ENCODE measurements at places on chromosomes 2 and 18.
A peak's percentile ranks its signal among the peaks of the same experiment; 100 is the strongest.

DNA sequence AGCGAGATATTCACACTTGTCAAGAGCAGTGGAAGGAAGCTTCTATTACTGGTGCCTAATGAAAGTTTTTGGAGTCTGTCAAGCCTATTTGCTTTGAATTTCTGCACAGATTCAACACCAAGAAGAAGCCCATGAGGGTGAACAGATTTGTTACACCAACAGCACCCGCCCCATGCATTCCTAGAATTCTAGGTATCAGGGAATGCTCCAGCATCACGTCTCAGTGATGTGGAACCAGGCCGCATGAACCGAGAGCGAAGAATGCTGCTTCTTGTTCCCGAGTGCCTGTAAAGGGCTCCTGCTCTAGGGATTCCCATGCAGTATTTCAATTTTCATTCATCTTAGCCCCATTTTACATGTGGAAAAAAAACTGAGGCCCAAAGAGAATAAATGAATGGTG lies 69.7 kb downstream of the KCNF1 start:
- no peak for DNase-seq

GRCh38 chr2:215900203-215900611 lies 113.1 kb downstream of the MREG start:
- DNase-seq: no peak

- DNase-seq: no peak
These were observed 1.2 kb downstream of the RPL31 start for GRCh38 chr2:101003278-101003775.

GRCh38 chr2:144310889-144311608 lies 208.9 kb downstream of the ZEB2 start:
- DNase-seq: no peak

- DNase-seq: no peak
These were observed 53.7 kb downstream of the ADD2 start for GRCh38 chr2:70714141-70714905.

- DNase-seq: no peak
These were observed 38.4 kb downstream of the NPPC start for GRCh38 chr2:231887756-231888155.

- DNase-seq: no peak
These were observed 36.7 kb downstream of the RALB start for GRCh38 chr2:120289221-120289906.

DNA sequence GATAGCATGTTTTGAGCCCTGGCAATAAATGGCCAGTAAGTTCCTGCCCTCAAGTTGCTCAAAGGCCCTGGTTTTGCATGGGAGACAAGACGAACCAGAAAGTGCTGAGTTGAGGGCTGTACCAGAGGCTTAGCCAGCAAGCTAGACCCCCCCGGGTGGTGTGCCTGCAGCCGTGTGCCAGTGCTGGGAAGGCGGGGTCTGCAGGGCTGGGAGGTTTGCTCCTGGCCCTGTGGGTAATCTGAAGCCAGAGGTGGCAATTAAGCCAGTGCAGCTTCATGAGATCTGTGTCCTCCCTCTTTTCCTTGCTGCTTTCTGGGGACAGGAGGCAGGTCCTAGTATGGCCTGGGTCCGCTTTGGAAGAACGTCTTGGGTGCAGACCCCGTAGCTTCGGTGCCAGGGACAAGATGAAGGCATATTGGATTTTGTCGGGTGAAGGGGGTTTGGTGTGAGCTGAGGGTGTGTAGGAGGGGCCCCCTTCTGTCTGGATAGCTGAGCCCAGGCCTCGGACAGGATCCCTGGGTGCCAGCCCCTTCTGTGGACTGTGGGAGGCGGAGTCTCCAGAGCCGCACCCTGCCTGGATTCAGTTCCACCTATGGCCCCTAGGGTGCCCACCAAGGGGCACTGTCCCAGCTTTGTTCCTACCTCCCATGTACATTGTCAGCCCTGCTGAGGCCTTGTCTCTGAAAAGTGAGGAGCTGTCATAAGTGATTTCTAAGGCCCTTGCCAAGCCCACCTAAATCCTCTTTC lies 15.6 kb downstream of the ATOH8 start:
- DNase-seq: no peak

GRCh38 chr2:40281021-40281940 lies 170.6 kb downstream of the SLC8A1 start:
- DNase-seq: no peak

- no peak for DNase-seq
These were observed 112.1 kb downstream of the LTBP1 start for GRCh38 chr2:33058716-33059470.

- DNase-seq: peak; percentile 61
These were observed 111.3 kb downstream of the ESCO1 start for GRCh38 chr18:21489119-21489750.

DNA sequence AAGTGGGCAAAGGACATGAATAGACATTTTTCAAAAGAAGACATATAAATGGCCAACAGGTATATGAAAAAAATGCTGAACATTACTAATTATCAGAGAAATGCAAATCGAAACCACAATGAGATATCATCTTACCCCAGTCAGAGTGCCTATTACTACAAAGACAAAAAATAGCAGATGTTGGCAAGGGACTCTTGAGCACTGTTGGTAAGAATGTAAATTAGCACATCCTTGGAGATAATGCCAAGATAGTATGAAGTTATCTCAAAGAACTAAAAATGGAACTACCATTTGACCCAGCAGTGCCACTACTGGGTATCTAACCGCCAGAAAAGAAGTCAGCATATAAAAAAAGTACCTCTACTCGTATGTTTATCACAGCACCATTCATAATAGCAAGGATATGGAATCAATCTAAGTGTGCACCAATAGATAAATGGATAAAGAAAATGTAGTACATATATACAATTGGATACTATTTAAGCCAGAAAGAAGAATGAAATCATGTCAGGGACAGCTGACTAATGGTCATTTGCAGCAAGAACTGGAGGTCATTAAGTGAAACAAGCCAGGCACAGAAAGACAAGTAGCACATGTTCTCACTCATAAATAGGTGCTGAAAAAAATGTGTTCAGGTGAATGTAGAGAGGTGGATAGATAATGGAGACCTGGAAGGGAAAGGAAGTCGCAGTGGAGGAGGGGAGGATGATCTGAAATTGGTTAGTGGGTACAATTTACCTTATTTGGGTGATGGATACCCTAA lies 141.7 kb upstream of the B3GNT2 start:
- DNase-seq: no peak

DNA sequence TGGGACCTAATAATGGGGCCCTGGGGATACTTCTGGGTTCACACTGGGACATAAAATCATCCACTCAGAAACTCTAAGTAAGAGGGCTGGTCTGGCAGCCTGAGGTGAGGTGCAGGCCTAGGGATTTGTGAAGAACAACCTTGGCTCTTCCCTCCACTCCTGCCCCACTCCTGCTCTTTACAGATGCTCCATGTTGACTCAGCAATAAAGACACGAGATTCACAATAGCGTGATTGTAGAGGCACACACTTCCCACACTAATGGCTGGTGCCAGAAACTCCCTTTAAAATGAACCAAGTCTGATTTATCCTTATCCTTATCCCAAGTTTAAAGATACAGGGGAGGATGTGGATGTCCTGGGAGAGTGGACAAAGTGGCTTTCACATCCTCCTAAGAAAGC lies 228.2 kb downstream of the ACTR3 start:
- no peak for DNase-seq

DNA sequence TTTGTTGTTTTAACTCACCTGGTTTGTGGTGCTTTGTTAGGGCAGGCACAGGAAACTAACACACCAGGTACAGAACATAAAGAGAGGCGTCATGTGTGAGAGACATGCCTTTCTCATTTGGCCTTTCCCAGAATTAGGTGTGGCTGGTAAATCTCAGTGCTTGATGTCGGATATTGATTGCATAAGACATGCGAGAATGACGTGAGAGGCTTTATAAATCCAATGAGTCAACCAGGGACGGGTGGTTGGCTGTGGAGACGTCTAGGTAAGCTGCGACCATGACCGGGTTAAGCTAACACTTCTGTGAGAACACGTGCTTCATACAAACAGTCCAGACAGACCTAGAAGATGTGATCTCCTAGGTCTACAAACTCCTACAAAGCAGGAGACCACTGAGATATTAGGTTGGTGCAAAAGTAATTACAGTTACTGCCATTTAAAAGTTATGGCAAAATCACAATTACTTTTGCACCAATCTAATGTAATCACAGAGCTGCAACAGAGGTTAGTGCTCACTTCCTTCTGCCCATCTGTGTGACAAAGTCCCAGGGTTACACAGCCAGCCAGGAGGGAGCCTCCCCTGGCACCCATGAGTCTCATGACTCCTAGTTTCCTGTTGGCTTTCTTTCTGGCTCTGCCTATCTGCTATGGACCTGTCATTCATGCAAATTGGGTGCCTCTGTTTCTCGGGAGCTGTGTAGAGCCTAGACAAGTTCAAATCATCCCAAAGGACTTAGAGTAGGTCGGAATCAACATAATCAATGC lies 98.9 kb upstream of the ATP8B1 start:
- no peak for DNase-seq

DNA sequence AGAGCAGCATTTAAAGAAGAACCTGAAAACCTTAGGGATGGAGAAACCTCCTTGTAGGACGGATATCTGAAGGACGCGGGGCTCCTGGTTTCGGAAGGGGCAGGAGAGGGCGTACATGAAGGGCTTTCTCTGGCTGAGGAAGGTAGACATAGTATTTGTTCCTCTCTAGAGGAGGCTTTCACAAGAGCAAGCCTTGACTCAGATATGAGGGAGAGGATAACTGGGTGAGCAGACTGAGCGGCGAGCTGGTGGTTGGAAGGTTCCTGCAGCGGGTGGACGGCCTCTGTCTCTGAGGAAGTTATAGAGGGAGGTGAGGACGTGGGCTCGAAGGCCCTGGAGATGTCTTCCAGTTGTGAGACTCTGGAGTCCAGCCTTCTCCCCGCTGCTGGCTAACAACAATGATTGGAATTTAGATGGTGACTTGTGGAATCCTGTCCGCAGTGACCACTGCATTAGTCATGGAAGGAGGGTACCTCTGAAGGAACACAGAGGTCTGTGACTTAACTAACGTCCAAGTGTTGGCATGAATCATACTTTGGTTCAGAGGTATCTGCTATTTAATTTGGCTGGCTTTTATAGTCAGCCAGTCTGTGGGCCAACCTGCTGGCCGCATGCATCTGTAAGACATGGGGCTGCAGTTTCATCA lies 80.9 kb downstream of the ASAP2 start:
- DNase-seq: no peak

DNA sequence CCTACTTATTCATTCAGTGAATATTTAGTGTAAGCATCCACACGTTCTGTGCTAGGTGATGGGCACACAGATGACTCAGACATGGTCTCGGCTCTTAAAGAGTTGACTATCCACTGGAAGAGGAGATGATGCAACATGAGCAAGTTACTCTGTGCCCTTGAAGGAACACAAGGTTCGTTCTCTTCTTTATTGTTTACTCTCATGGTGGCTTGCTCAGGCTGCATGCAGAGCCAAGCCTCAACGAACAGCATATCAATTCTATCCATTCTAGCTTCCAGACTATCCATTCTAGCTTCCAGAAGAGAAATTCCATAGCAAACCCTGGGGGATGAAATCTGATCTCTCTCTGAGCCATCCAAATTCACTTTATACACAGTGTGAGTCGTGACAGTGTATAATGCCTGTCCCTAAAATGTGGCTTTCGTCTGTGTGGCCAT lies 68.1 kb upstream of the CTAGE1 start:
- no peak for DNase-seq

DNA sequence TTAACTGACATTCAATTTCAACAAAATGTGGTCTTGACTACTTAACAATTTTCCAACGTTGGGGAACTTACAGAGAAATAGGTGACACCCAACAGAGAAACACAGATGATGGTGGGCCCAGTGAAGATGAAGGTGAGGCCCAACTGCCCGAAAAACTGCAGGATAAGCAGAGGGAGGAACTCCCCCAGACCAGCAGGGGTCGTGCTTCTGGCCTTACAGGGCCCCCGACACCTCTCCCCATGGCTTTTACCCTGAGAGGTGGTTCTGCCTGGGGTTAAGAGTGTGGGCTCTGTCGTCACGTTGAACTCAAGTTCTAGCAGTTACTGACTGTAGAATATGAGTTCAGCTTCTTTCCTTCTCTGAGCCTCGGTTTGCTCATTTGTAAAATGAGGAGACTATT lies 119.5 kb upstream of the SMIM21 start:
- DNase-seq: no peak

- no peak for DNase-seq
These were observed 515.9 kb downstream of the SLC4A3 start for GRCh38 chr2:220143336-220143735.

- no peak for DNase-seq
These were observed 143.7 kb downstream of the MYO5B start for GRCh38 chr18:50051288-50051687.

DNA sequence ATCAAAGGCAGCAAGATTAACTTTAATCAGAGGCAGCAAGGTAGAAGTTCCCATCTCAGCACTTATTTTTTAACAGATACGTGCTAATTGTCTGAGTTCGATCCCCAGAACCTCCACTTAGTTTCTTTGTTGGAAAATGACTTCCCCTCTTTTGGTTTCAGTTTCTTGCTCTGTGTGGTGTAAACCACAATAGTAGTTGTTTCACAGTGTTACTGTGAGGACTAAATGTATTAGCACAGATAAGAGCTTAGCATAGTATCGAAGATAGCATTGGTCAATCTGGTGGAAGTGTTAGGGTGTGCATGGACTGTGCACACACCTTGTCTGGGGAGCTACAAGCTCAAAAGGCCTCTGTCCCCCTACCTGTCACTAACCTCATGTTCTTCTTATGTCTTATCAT lies 988.3 kb upstream of the GYPC start:
- DNase-seq: no peak

- DNase-seq: no peak
These were observed 22.0 kb downstream of the IL1RL2 start for GRCh38 chr2:102208774-102209173.

DNA sequence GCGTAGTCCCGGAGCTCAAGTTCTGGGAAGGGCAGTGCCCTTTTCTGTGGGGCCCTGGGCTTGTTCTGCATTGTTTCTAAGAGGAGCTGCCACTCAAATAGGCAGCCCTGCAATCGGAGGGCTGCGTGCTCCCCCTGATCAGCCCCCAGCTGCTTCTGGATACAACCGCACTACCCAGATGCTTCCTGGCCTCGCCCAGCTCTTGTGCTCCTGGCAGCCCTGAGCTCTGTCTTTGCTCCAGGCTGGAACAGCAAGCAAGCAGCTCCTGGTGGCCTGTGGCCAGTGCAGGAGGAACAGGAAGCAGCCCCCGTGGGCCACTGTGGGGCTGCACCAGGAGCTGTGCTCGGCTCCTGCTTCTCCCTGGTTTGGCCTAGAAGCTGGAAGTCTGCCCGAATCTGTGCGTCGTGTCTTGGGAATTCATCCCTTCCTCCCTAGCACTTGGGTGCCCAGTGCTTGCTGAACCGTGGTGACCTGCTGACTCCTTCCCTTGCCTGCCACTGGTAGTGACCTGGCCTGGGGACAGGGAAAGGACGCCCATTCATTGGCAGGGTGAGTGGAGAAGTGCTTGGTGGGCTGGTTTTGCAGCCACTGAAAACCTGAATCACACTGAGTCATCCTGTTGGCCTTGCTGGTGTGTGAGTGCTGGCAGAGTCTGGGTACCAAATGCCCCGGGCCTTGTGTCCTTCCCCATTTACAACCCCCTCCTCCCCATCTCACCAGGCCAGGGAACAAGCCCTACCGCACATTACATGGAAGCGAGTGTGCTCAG lies 27.3 kb upstream of the NTSR2 start:
- no peak for DNase-seq

Data from CD4-positive, alpha-beta T cell (primary cell).